ENCODE measurements at places on chromosomes 7 and 10. TPM values are rescaled to one million over a fixed set of nuclear protein-coding genes. Genes with fewer than 3 reads are reported as not detected.

FRAT1 gene
- 5.2 TPM for total RNA-seq

CDHR1 gene
- total RNA-seq: 10.5 TPM

TRIM50 gene
- total RNA-seq: not detected

MUC3A gene
- 43.9 TPM for total RNA-seq

STEAP2 gene
- 17.4 TPM for total RNA-seq

ANKRD7 gene
- total RNA-seq: not detected

TAS2R5 gene
- 1.5 TPM for total RNA-seq

HSPB1 gene
- 194 TPM for total RNA-seq

ZP3 gene
- total RNA-seq: 1.4 TPM

A1CF gene
- total RNA-seq: not detected

CPN1 gene
- 0.15 TPM for total RNA-seq

PTN gene
- 28.6 TPM for total RNA-seq

MOGAT3 gene
- 0.82 TPM for total RNA-seq

PAXIP1 gene
- total RNA-seq: 32.4 TPM

ATOH7 gene
- total RNA-seq: 0.39 TPM

SKIDA1 gene
- total RNA-seq: 8.2 TPM

Measured in H1 (cell line).